Keratinocyte (primary cell): ENCODE measurements at places on chromosomes 3 and 15.

GRCh38 chr15:99002226-99002625 is 5.4 kb downstream of the PGPEP1L start:
- DNase-seq, result no peak
- no peak overlapping the region for H3K27ac ChIP-seq
- no peaks in the 10 kb centered on the region for H3K36me3 ChIP-seq
- no peak overlapping the region for H3K4me3 ChIP-seq
- H3K4me1 ChIP-seq, result no peaks in the 10 kb centered on the region
- peaks cover 3% of the 10 kb centered on the region for H3K27me3 ChIP-seq

GRCh38 chr15:95739131-95739530 is 591.4 kb upstream of the NR2F2 start:
- H3K4me1 ChIP-seq, result peaks cover 5% of the 10 kb centered on the region
- H3K36me3 ChIP-seq, result no peaks in the 10 kb centered on the region
- H3K27me3 ChIP-seq, result no peaks in the 10 kb centered on the region
- H3K27ac ChIP-seq, result no peak overlapping the region

GRCh38 chr3:52563984-52564383 is 27.6 kb downstream of the UQCC5 start:
- H3K36me3 ChIP-seq, result peaks cover 13% of the 10 kb centered on the region
- H3K4me3 ChIP-seq, result no peak overlapping the region
- DNase-seq, result no peak
- H3K27ac ChIP-seq, result no peak overlapping the region
- H3K4me1 ChIP-seq, result no peaks in the 10 kb centered on the region
- H3K27me3 ChIP-seq, result no peaks in the 10 kb centered on the region

GRCh38 chr3:167467848-167468611 is 5.8 kb downstream of the SERPINI2 start:
- H3K36me3 ChIP-seq, result no peaks in the 10 kb centered on the region
- H3K27me3 ChIP-seq, result no peaks in the 10 kb centered on the region
- no peak overlapping the region for H3K27ac ChIP-seq
- H3K4me3 ChIP-seq, result no peak overlapping the region
- no peaks in the 10 kb centered on the region for H3K4me1 ChIP-seq
- DNase-seq, result no peak

DNA sequence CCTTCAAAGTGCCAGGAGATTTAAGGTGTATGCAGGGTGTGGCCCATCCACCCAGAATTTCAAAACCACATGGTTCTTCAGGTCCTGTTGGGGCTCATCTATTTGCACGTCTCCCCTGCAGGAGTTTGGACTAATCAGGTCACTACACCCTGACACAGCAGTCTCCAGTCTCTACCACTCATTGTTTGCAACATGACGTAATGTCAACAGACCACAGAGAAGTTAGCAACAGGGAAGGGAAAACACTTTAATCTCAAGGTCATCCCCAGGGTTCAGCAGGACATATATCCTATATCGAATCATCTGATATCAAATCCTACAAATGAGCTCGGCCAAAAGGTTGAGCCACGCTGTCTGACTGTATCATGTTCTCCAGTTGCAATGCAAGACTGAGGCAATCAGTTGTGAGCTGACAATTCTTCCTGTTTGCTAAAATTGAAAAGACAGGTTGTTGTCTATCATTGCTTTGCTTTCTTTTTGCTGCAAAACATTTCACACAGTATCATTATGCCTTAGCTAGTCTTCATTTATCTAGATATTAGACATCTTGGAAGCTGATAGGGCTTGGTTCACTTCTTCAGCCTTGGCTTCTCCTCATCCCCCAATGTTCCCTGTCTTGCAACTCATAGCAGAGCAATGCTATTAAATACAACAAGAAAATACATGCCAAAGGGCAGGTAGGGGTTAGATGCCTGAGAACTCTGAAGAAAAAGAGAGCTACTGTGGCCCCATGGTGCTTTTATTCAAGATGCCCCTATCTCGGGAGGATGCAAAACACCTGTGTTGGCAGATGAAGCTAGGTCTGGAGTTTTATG is 13.4 kb upstream of the LEKR1 start:
- no peaks in the 10 kb centered on the region for H3K27me3 ChIP-seq
- H3K4me3 ChIP-seq, result peak overlapping the region; percentile 16
- peaks cover 75% of the 10 kb centered on the region for H3K4me1 ChIP-seq
- H3K36me3 ChIP-seq, result no peaks in the 10 kb centered on the region
- peak overlapping the region; percentile 99 for H3K27ac ChIP-seq

DNA sequence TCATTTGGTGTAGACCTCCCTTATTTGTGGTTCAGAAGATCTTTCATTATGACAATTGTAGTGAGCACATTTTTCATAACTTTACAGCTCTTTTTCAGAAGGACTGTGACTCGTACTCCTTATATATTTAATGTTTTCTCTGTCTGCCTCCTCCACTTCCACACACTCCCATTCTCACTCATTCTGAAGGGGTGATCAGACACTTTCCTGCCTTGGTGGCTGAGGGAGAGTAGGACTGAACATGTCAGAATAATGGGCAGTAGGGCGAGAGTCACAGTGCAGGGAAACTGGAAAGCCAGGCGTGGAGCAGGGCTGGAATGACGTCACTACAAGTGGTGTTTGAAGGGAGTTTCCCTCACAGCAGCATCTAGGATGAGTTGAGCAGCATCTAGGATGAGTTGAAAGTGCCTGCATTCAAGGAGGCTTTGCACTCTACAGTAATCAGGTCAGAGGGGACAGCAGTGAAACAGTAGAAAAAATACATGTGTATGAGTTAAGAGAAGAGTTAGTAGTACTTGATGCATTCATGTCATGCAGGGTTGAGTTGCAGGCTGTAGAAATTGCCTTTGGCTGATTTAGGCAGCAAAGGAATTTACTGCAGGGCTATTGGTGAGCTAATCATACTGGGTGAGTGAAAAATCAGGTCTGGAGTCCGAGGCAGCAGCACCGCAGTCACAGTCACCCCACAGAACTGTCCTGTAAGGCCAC is 36.3 kb upstream of the FBXL22 start:
- no peak overlapping the region for H3K27ac ChIP-seq
- H3K27me3 ChIP-seq, result no peaks in the 10 kb centered on the region
- no peaks in the 10 kb centered on the region for H3K4me1 ChIP-seq
- no peak for DNase-seq
- peaks cover 8% of the 10 kb centered on the region for H3K36me3 ChIP-seq

DNA sequence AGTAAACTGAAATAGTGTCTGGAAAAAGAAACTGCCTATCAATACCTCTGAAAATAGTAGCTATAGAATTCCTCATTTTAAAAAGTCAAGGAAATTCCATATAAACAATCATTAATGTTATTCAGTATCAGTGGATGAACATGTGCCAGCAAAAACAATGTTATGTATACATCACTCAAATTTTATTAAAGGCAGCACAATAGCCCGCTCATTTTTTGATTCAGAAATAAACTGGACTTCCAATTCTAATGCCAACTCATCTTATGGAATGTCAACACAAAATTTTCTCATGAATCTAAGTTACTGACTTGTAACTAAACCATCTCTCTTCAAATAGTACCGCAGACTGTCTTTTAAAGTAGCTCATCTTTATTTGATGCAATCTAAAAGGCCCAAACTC is 19.0 kb downstream of the THBS1 start:
- no peaks in the 10 kb centered on the region for H3K27me3 ChIP-seq
- no peaks in the 10 kb centered on the region for H3K4me1 ChIP-seq
- no peak for DNase-seq

GRCh38 chr3:16898595-16899395 is 14.0 kb downstream of the PLCL2 start:
- H3K4me3 ChIP-seq, result no peak overlapping the region
- H3K4me1 ChIP-seq, result no peaks in the 10 kb centered on the region
- H3K27ac ChIP-seq, result no peak overlapping the region
- DNase-seq, result no peak
- H3K36me3 ChIP-seq, result no peaks in the 10 kb centered on the region
- peaks cover 4% of the 10 kb centered on the region for H3K27me3 ChIP-seq

GRCh38 chr3:40938591-40938990 is 260.7 kb upstream of the CTNNB1 start:
- H3K36me3 ChIP-seq, result no peaks in the 10 kb centered on the region
- no peak overlapping the region for H3K27ac ChIP-seq
- H3K4me3 ChIP-seq, result no peak overlapping the region
- no peaks in the 10 kb centered on the region for H3K4me1 ChIP-seq
- H3K27me3 ChIP-seq, result no peaks in the 10 kb centered on the region

GRCh38 chr15:76932135-76932966 is 802 bp downstream of the RCN2 start:
- H3K27ac ChIP-seq, result peak overlapping the region; percentile 75
- H3K4me3 ChIP-seq, result peak overlapping the region; percentile 81
- H3K36me3 ChIP-seq, result peaks cover 16% of the 10 kb centered on the region
- no peak for DNase-seq

- no peaks in the 10 kb centered on the region for H3K36me3 ChIP-seq
- H3K27me3 ChIP-seq, result no peaks in the 10 kb centered on the region
- H3K4me3 ChIP-seq, result no peak overlapping the region
- DNase-seq, result no peak
Measured at GRCh38 chr15:84921121-84921520, 36.7 kb downstream of the SLC28A1 start.

- H3K36me3 ChIP-seq, result no peaks in the 10 kb centered on the region
- H3K4me1 ChIP-seq, result peaks cover 51% of the 10 kb centered on the region
- H3K4me3 ChIP-seq, result peak overlapping the region; percentile 29
- peak overlapping the region; percentile 84 for H3K27ac ChIP-seq
Measured at GRCh38 chr3:171791692-171792076, 18.6 kb downstream of the PLD1 start.

GRCh38 chr3:44048196-44048924 is 193.3 kb upstream of the TOPAZ1 start:
- no peaks in the 10 kb centered on the region for H3K36me3 ChIP-seq
- no peak overlapping the region for H3K27ac ChIP-seq
- H3K4me3 ChIP-seq, result no peak overlapping the region
- DNase-seq, result no peak
- no peaks in the 10 kb centered on the region for H3K27me3 ChIP-seq

DNA sequence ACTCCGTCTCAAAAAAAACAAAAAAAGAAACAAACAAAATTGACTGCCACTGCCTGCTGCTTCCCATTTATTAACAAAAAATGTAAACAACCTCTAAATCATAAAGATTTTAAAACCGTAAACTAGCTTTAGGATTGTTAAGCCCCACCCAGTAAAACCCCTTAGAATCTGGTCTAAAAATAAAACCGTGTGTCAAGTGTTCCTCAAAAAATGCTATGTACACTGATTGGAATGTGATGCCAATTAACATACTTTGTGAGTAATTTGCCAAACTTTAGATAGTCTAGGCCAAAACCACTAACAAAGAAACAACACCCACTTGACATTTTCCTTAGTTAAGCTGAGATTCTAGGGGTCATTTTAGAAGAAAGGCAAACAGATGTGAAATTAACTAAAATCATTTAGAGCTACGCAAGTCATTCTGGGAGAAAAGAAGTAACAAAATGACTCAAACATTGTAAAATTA is 5.3 kb downstream of the RAF1 start:
- H3K4me3 ChIP-seq, result no peak overlapping the region
- no peaks in the 10 kb centered on the region for H3K36me3 ChIP-seq
- no peaks in the 10 kb centered on the region for H3K27me3 ChIP-seq
- H3K27ac ChIP-seq, result peak overlapping the region; percentile 6

- H3K36me3 ChIP-seq, result no peaks in the 10 kb centered on the region
- H3K27me3 ChIP-seq, result no peaks in the 10 kb centered on the region
- H3K4me1 ChIP-seq, result peaks cover 27% of the 10 kb centered on the region
- no peak overlapping the region for H3K4me3 ChIP-seq
Measured at GRCh38 chr3:4716706-4717362, 223.7 kb downstream of the ITPR1 start.
